ENCODE measurements at places on chromosomes 1 and 21.

GRCh38 chr1:210405316-210405715, 76.6 kb downstream of the HHAT start:
- DNase-seq, result no peak

DNA sequence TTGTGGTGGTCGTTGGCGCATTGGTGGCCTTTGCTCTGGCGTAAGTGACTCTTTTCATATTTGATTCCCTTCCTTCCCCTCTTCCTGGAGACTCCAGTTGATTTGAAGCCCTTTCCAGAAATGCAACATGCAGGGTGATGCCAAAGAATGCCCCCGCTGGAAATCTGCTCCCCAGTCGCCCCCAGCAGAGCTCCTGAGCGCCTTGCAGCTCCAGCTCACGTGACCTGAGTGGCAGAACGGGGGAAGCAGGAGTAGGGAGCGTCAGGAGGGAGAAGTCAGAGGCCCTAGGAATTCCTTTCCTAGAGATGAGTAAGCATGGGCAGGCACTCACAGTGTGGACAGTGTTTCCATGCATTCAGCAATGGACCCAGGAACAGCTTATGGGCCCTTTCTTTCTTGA, 255.9 kb downstream of the CACNA1E start:
- DNase-seq, result no peak

GRCh38 chr1:61753998-61754508, 11.8 kb downstream of the PATJ start:
- no peak for DNase-seq

DNA sequence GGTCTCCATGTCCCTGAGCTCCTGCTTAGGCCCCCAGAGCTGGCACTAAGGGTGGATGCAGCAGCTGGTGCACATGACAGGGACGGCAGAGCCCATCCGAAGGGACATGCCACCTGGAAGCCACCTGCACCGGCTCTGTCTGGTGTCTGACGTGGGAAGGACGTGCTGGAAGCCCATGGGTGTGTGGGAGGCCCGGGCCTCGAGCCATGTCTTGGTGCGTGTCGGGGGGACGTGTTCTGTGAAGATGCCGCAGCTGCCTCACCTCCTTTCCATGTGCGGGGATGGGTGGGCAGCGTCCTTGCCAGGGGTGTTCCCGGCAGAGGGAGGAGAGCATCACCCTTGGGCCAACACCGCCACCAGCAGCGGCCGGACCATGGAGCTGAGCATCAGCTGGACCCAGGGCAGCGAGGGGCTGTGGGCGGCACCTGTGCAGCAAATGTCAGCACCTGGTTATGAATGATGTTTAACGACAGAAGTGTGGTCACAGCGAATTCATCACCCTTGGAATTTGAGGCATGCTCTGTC, 15.5 kb upstream of the POFUT2 start:
- DNase-seq, result no peak

GRCh38 chr1:181134543-181135436, 46.3 kb downstream of the IER5 start:
- peak; percentile 63 for DNase-seq

- no peak for DNase-seq
Measured at GRCh38 chr1:179731643-179732042, 11.4 kb upstream of the FAM163A start.

DNA sequence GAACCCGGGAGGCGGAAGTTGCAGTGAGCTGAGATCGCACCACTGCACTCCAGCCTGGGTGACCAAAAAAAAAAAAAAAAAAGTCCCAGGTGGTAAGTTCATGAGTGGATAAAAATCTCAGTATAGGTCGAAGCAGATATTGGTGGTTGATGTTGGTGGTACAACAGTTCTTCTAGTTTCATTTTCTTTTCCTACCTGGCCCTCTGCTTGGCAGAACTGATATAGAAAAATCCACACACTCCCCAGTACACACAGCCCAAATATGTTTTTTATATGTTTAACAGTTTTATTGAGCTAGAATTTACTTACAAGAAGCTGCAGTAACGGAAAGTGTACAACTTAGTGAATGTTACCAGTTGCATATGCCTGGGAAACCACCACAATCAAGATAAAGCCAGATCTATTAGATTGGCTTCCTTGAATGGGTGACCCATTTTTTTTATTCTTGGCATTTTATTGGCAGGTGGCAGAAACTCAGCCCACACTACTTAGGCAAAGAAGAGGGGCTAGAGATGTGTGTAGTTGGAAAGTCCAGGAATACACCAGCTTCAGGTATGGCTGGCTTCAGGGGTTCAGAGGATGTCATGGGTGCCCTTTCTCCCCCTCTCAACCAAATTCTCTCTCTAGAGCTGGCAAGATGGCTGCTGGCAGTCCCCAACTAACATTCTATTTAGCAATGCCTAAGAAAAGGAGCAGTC, 118.3 kb upstream of the SLC25A33 start:
- no peak for DNase-seq

DNA sequence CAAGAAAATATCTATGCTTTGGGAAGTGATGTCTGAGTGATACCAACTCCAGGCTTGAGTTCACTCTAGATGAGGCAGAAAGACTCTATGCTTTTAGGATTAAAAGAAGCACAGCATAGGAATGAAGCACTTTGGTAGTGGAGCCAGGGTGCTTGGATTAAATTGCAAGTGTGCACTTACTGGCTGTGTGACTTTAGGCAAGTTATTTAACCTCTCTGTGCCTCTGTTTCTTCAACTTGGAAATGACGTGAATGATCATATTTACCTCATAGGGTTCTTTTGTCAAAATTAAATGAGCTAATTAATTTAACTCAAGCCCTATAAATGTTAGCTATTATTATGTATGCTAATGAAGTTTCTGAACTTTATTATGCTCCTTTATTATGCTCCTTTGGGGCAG, 446.1 kb downstream of the TTLL7 start:
- no peak for DNase-seq

GRCh38 chr1:6588128-6588892, 8.5 kb downstream of the ZBTB48 start:
- DNase-seq, result no peak

- DNase-seq, result no peak
Measured at GRCh38 chr21:43343095-43343991, 83.6 kb downstream of the SIK1 start.

GRCh38 chr1:239719642-239720258, 333.4 kb downstream of the CHRM3 start:
- DNase-seq, result no peak

DNA sequence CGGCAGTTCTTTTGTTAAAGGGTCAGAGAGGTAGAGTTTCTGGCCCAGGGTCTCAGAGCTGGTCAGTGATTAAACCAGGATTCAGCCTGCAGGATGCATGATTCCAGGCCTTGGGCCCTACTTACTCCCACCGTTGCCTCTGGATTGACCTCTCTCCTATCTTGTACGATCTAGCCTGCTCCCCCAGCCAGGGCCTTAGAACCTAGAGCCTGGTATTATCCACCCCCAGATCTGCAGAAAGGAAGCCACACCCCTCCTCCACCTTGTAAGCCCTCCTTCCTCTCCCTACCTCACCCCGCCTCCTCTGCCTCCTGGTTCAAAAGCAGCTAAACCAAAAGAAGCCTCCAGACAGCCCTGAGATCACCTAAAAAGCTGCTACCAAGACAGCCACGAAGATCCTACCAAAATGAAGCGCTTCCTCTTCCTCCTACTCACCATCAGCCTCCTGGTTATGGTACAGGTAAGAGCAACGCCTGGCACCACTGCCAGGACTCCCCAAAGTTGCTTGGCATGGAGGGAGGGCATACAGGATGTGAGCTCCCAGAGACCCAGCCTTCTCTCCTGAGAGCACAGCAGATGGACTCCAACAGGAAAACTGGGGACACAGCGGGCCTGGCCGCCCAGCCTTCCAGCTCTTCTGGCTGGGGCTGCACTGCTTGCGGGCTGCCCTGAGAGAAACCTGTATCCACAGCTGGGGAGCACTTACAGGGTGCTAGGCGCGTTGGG, at the start of gene CD52:
Gene CD52, plus strand, starts transcription at position 347 of the 726 bp plus-strand sequence. Its CDS starts 60 bp downstream, at position 407.
- DNase-seq, result peak; percentile 36

DNA sequence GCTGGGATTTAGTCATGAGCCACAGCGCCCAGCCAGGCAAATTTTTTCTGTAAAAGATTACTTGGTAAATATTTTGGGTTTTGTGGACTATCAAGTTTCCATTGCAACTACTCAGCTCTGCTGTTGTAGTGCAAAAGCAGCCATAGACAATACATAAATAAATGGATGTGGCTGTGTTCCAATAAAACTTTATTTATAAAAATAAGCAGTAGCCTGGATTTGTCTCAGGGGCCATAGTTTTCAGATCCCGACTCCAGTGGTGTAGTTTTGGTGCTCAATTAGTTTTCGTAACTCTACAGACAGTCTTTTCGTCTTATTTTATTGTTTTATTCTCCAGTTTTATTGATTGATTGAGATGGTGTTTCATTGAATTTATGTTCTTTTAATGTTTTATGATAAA, 80.1 kb upstream of the IVNS1ABP start:
- no peak for DNase-seq

GRCh38 chr1:154808261-154808908, 61.7 kb downstream of the KCNN3 start:
- no peak for DNase-seq

DNA sequence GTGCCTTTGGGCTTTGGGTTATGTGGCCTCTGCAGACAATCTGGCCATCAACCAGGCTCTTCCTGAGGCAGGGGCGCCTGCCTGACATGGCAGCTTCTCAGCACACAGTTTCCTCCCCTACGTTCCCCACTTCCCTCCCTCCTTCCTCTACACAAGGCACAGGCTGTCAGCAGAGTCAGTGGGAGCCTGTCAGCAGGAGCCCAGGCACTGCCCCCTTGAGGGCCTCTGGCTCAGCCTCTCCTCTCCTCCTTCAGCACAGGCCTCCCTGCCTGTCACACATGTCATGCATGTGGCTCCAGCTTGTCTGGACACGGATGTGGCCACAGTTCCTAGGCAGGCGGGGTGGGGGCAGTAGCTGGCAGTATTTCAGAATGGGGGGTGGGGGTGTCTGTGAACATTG, 52.2 kb upstream of the ARTN start:
- no peak for DNase-seq

GRCh38 chr1:224929335-224930237, at the start of gene DNAH14:
Gene DNAH14, plus strand, starts transcription at chr1:224929675. Its CDS starts 23,028 bp downstream, at chr1:224952703.
- DNase-seq, result no peak

DNA sequence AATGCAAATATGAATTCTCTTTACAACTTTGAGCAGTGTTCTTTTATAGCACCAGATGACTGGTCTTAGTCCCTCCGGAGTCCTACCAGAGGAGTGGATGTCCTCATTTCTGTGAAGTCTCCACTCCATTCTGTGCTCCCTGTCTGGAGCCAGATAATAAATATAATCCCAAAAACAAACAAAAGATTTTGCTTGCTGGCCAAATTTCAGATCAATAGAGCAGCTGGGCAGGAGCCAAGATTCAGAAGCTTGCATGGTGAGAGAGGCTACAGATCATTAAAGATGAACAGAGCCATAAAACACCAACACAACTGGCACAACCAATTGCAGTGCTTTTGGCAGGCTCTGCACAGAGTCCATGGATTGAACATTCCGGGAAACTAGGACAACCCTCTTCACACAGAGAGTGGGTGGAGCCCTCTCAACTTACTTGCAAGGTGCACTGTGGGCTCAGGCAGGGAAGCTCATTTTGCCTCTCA, 231.5 kb upstream of the SNX7 start:
- no peak for DNase-seq

GRCh38 chr1:115181231-115181630, 91.9 kb upstream of the TSPAN2 start:
- no peak for DNase-seq

- DNase-seq, result no peak
Measured at GRCh38 chr1:164701189-164701761, 142.3 kb downstream of the PBX1 start.

DNA sequence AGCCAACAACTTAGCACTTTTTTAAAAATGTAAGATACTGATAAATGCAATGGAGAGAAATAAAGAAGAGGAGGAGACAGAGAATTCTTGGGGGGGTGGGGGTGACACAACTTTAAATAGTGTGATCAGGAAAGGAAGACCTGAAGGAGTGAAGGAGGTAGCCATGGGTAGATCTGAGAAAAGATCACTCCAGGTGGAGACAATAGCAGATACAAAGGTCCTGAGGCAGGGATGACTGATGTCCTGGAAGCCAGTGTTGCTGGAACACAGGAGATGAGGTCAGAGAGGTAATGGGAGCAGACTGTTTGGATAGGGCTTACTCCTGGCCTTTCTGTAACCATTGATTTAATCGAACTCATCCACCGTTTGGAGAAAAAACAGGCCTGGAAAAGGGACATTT, 24.6 kb upstream of the TRABD2B start:
- no peak for DNase-seq

- DNase-seq, result no peak
Measured at GRCh38 chr1:192080684-192081083, 77.6 kb upstream of the RGS18 start.

DNA sequence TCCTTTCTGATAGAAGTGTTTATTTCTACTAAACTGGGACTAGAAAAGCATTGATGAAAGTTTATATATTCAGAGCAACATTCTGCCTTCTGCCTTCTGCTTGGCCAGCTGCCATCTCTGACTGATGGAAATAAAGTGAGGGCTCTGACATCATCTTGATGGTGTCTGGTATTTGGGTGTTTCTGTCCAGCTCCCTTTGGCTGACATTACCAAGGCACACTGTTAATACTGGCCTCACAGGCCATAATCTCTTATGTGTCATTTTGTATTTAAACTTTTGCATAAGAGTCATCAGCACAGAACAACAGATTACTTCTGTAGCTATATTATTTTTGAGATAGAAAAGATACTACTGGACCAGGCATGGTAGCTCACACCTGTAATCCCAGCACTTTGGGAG, 216.9 kb downstream of the RYR2 start:
- DNase-seq, result no peak

DNA sequence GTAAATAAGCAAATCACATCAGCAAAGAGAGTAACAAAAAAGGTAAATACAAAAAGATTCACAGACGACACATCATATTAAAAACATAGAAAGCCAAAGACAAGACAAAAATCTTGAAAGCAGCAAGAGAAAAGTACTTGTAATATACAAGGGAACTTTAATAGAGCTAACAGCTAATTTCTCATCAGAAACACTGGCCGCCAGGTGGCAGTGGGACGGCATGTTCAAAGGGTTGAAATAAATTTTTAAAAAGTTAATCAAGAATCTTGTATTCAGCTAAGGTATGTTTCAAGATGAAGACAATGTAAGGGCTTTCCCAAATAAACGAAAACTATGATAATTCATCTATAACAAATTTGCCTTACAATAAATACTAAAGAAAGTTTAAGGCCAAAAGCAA, 358.1 kb downstream of the LRRIQ3 start:
- DNase-seq, result no peak

DNA sequence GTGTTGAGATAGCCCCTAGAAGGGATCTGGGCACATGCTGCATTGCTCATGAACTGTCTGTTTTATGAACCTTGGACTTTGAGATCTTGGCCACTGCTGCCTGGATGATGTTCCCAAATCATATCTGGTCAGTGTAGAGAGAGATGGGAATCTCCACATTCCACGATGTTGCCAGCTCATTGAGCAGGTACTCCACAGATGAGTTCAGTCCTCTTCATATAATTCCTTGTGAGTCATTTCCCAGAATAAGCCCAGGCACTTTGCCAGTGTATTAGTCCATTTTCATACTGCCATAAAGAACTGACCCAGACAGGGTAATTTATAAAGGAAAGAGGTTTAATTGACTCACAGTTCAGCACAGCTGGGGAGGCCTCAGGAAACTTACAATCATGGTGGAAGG, 254.0 kb upstream of the RUNX1 start:
- no peak for DNase-seq

Measured in activated B cell treated with CpG ODN at 0.5 μM for 24 hours (primary cell).